ENCODE measurements at places on chromosomes 4 and X.

DNA sequence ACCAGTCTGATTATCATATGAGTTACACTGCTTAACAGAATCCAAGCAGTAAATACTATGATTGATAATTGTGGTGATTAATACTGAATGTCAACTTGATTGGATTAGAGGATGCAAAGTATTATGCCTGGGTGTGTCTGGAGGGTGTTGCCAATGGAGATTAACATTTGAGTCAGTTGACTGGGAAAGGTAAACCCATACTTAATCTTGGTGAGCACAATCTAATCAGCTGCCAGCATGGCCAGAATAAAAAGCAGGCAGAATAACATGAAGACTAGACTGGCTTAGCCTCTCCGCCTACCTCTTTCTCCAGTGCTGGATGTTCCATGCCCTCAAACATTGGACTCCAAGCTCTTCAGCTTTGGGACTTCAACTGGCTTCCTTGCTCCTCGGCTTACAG is 961.3 kb downstream of the ADGRL3 start:
- H3K27me3 ChIP-seq = no peaks in the 10 kb centered on the region
- no peak for DNase-seq
- no peak overlapping the region for H3K27ac ChIP-seq
- H3K4me3 ChIP-seq = no peak overlapping the region

DNA sequence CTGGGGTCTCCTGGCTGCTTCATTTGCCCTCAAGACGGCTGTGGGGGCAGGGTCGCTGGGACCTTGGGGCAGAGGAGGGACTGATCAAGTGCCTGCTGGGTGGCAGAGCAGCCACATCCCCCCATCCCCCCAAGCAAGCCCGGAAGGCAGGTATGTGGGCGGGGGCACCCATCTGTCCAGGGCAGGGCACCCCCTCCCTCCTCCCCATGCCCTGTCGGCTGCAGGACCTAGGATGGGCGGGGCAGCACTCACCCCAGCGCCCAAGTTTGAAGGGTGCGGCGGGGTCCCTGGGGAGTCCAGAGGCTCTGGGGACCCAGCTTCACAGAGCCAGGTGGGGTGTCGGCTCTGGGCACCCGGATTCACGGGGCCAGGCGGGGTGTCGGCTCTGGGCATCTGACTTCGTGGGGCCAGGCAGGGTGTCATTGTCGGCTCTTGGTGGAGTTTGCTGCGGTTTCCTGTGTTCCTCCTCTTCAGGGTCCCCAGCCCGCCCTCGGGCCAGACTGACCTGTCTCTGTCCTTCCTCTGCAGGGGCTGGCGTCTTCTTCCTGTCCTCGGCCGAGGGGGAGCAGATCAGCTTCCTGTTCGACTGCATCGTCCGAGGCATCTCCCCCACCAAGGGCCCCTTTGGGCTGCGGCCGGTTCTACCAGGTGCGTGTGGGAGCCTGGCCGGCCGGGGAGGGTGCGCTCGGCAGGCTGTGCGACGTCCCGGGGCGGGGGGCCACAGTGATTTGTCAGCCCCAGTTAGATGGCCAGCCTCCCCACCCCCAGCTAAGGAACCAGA is 22.1 kb downstream of the DOK7 start:
- H3K27me3 ChIP-seq = peaks cover 8% of the 10 kb centered on the region
- no peaks in the 10 kb centered on the region for H3K36me3 ChIP-seq
- no peaks in the 10 kb centered on the region for H3K4me1 ChIP-seq
- no peak overlapping the region for H3K4me3 ChIP-seq
- no peak overlapping the region for H3K27ac ChIP-seq

- no peak overlapping the region for H3K4me3 ChIP-seq
- no peaks in the 10 kb centered on the region for H3K4me1 ChIP-seq
Observed at GRCh38 chr4:97457253-97457652, 686.0 kb downstream of the STPG2 start.

DNA sequence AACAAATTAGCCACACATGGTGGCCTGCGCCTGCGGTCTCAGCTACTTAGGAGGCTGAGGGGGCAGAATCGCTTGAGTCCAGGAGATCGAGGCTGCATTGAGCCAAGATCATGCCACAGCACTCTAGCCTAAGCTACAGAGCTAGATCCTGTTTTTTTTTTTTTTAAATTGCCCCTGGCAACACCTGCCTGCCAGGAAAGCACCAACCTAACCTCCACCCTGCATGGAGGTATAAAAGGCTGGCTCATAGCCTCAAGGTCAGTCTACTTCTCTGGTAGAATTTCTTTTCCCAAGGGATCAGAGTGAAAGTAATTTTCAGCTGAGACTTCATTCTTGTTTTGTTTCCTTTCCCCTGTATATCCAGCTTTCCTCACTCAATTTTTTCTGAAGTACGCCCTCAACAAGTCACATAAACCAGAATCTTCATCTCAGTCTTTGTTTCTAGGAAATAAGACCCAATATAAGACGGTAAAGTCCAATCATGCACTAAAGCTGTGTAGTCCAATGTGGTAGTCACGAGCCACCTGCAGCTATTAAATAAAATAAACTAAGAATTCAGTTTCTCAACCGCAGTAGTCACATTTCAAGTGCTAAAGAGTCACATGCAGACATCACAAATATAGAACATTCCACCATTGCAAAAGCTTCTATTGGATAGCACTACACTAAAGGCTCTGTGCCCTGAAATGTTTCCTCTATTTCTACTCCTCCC is 113.3 kb downstream of the HPGD start:
- no peaks in the 10 kb centered on the region for H3K36me3 ChIP-seq
- H3K27me3 ChIP-seq = no peaks in the 10 kb centered on the region
- no peak overlapping the region for H3K27ac ChIP-seq
- no peak for DNase-seq

Data from activated T-helper 1 cell treated with anti-CD3 and anti-CD28 coated beads, Interleukin-12 subunit alpha, Interleukin-12 subunit beta, Interleukin-2, Interleukin-4 antibody, amounts not matched to agents 30 ng/mL and 10 ng/mL and 1 ng/mL, durations not matched to agents 14 hours and 24 hours and 36 hours (primary cell).